Activated CD4-positive, alpha-beta memory T cell treated with anti-CD3 and anti-CD28 coated beads, Interleukin-2, amount 10 ng/mL, durations not matched to agents 7 days and 5 days (primary cell): ENCODE measurements at places on chromosomes 2 and 18. TPM values are rescaled to one million over a fixed set of nuclear protein-coding genes. Genes with fewer than 3 reads are reported as not detected.
A peak's percentile ranks its signal among the peaks of the same experiment; 100 is the strongest.

GRCh38 chr2:179262077-179262660, 2.5 kb downstream of the SESTD1 start:
- no peak for DNase-seq

Gene REG1B
- total RNA-seq: not detected

- DNase-seq: no peak
Observed at GRCh38 chr2:169415233-169415748, 53.0 kb upstream of the LRP2 start.

DNA sequence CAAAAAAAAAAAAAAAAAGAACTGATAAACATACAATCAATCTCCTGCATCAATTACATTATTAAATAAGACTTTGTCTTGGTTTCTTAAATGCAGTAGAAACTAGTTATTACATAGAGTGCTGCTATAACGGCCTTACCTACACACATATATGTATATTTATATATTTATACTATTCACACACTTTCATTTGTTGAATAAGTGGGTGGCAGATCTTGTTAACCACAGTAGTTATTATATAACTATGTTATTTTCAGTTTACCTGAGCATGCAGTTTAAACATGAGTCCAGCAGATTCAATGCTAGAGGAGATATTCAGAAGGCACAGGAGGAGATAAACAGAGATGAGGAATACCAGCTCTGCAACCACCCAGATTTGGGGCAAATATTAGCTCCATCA, 81.5 kb upstream of the CD226 start:
- DNase-seq: no peak

DNA sequence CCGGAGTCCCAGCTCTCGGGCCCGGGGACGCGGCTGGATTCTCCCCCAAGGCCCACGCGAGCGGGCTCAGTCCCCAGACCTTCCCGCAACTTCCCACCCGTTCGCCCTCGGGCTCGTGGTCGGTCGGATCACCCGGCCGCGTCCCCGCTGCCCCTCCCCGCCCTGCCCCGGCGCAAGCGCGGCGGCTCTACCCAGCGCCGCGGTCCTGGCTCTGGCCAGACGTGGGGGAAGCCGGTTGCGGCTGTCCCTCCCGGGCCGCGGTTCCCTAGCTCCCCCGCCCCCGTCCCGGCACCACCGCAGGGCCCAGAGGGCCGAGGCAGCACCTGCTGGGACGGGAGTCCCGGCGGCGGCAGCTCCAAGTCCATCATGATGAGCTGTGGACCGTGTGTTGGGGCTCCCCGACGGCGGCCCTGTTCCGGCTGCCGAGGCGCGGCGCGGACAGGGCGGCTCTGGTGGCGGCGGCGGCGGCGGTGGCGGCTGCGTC, 276 bp downstream of the NFE2L2 start:
- DNase-seq: no peak

- no peak for DNase-seq
Observed at GRCh38 chr2:42931818-42932195, 139.4 kb upstream of the HAAO start.

Gene SCN1A
- not detected for total RNA-seq

DNA sequence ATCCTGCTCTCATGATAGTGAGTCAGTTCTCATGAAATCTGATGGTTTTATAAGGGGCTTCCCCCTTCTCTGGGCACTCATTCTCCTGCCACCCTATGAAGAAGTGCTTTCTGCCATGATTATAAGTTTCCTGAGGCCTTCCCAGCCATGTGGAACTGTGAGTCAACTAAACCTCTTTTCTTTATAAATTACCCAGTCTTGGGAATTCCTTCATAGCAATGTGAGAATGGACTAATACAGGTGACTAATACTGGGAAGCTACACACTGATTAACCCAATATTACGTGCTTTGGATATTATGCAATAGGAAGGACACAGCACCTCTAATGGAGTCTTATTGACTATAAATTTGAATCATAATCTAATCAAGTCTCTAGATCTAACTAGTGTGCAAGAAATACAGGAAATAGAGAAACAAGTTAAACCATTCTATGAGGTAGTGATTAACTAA, 107.2 kb upstream of the ETAA1 start:
- no peak for DNase-seq

DNA sequence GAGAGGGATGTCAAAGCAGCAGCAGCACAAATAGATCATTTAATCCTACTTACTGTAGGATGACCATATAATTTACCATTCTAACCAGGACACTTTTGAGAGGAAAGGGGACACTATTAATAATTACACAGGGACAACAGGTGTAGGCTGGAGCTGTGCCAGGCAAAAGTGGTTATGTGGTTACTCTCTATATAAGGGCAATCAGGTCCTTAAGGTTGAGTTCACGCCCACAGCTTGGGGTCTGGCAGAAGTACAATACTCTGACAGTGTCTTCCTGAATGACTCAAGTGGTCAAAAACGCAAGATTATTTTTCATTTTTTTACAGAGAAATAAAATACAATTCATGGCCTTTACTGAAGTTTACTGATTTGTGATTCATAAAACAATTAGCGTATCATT, 2.8 kb downstream of the PREPL start:
- peak; percentile 27 for DNase-seq

- no peak for DNase-seq
Observed at GRCh38 chr2:16624436-16624780, 41.2 kb downstream of the CYRIA start.

Gene FHL2
- 3.0 TPM for total RNA-seq

DNA sequence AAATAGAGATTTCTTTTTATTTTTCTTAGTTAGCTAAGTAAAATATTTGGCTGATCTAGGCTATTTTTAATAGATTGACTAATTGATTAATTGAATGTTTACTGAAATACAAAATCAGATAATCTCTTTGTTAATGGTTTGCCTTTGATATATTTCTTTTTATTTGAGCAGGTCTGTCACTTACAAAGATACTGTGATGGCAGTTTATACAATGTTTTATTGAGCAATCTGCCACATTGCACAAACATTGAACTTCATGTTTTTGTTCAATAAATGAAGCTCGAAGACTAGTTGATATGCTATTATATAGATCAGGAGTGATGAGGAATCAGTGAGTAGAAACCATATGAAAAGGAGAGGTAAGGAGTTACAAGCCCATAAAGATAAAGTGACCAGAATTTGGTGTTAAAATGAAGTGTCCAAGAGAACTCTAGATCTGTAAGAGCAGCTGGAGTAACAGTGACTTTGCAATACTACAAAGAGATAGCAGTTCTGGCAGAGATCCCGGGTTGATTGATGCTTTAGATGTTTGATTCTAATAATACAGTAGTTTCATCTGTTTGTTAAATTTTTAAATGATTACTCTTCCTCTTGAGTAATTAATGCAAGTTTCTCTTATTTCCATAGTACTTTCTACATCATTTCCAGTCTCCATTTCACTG, 574.2 kb downstream of the CCDC85A start:
- DNase-seq: no peak

Gene SERPINB4
- not detected for total RNA-seq

GRCh38 chr2:33475224-33476130, 972 bp upstream of the RASGRP3 start:
- DNase-seq: peak; percentile 86

GRCh38 chr18:44741085-44741484, 60.4 kb downstream of the SETBP1 start:
- DNase-seq: no peak

GRCh38 chr18:46950064-46950656, 32.8 kb downstream of the KATNAL2 start:
- no peak for DNase-seq

DNA sequence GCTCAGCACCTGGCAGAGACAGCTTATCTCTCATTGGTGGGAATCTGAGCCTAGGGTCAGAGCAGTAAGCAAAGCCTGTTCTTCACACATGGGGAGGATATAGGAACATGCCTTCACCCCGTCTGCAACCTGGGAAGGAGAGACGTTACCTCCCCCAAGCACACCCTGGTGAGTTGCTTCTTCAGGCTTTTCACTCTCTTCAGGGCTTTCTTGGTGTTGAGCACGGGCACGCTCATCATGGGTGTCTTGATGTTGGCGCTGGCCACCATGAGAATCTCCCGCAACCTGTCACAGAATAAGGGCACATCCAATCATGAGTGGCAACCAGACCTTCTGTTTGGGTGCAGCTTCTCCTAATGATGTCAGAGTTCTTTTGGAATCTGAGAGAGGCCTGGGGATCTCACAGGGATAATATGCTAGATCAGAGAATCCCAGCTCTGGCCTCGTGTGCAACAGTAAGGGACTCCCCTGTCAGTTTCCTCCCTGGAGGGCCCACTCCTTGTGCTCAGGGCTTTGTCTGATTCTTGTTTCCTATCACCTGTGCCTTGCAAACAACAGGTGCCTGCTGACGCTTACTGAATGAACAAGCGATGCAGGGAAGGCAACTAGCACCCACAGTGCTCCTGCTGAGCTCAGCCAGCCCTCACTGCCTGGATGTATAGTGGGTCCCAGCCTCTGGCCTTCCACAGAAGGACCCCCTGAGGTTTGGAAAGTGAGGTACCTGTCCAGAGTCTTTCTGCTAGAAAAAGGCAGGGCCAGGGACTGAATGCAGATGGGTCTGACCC, 66.3 kb downstream of the POLR1A start:
- DNase-seq: no peak

DNA sequence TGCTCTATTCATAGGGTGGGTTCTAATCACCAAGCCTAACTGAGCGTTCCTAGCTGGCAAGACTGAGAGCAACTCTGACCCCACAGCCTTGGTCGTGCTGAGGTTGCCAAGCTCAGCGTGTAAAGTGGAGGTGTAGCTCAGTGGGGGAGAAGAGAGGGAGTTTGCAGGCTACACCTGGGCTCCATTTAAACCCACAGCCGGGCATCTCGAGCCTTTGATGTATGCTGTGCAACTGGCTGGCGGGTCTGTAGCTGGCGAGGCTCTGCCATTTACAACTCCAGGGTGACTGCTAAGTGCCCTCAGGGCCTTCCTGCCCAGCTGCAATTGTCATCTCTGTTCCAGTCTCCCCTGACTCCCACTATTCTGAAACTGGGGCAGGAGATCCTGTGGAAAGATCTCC, 20.0 kb upstream of the CHRNA1 start:
- no peak for DNase-seq

Gene CD302
- total RNA-seq: 0.50 TPM
